ENCODE measurements at places on chromosomes 6 and 20. TPM values are rescaled to one million over a fixed set of nuclear protein-coding genes. Genes with fewer than 3 reads are reported as not detected.

GRCh38 chr6:128455959-128456358 is 64.4 kb downstream of the PTPRK start:
- DNase-seq, result no peak

DNA sequence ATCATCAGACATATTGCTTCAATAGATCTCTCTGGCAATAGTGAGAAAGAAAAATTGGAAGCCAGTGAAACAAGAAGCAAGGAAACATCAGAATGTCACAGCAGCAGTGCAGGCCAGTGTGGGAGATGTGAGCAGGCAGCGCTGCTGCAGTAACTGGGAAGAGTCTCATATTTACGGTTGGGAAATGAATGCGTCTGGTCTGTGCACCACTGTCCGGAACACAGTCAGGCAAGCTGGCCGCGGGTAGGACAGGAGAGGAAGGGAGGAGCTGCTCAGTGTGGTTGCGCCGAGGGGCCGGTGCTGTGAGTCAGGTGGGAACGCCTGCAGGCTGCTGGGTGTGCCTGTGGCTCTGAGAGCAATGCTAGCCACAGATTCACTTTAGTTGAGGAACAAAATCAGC is 6.4 kb upstream of the PSMG4 start:
- DNase-seq, result peak; percentile 48

DNA sequence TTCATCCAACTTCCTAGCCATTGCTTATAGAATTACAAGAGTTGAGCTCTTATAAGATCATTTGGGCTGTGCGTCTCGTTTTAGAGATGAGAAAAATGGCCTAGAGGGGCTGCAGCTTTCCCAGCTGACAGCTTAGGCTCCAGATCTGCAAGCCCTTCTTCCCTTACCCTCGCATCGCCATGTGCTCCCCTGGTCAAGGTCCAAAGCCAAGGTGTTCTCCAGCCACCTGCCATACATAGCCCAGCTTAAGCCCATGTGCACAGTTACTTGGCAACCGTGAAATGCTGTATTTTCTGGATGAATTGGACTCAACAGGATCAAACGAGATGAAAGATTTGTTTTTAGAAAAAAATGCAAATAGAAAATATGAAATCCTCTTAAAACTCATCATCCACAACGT is 7.9 kb downstream of the MAP3K4 start:
- DNase-seq, result no peak

- no peak for DNase-seq
Measured at GRCh38 chr6:31272836-31273626, 1.1 kb upstream of the HLA-C start.

DNA sequence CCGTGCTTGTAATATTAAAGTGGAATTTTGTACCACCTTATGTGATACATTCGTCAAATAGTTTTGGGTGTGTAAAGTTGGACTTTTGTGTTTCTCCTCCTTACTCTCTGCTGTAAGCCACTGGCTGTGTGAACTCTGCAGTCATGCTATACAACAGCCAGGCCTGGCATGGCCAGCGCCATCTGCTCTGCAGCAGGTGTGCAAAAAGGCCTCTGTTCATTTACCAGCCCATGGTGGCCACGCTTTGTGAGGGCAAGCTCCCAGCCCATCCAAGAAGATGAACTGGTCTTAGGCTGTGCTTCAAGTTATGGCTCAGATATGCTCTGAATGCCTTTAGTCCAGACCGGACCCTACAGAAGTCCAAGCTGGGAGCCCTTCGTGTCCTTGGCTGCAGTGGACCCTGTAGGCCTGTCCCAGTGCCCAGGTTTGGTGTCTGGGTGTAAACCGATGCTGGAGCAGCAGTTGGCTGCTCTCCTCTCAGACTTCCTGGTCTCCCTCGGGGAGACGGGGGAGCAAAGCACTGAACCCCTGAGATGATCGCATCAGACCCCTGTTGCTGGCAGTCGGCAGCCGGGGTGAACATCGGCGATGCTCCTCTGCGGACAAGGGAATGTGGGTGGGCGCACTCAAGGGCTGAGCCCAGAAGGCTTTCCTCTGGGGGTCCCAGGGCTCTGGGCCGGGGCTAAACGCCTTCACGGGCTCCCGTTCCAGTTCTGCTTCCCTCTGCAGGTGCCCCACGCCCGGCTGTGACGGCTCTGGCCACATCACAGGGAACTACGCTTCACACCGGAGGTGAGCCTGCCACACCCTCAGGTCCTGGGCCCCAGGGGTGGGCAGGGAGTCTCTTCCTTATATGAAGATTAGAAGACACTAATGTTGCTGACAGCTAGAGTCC is 28.6 kb upstream of the PCMTD2 start:
- DNase-seq, result no peak

GRCh38 chr6:24673625-24674024 is 6.7 kb downstream of the ACOT13 start:
- no peak for DNase-seq

DNA sequence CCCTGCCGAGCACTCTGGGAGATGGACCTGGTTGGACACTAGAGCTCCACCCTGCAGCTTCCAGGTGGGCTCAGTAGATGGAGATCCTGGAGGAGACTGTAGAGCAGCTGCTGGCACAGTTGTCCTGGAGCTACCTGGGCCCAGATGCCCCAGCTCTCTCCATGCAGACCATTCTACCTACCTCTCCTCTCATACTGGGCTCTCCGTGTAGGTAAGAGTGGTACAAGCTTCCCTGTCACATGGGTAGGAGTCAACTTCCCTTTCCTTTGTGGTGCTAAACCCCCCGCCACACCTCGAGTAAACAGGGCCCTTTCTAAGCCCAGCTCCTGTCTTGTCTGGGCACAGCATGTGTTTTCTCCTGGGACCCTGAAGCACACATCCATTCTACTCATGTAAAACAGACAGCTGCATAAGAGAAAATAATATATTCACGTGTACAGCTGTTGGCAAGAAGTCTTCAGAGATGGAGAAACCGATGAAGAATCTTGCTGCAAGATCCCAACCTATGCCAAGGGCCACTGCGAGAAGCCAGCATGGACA is 108.1 kb upstream of the DUSP22 start:
- DNase-seq, result no peak

- DNase-seq, result no peak
Measured at GRCh38 chr6:44082872-44083321, 44.4 kb downstream of the MRPL14 start.

DNA sequence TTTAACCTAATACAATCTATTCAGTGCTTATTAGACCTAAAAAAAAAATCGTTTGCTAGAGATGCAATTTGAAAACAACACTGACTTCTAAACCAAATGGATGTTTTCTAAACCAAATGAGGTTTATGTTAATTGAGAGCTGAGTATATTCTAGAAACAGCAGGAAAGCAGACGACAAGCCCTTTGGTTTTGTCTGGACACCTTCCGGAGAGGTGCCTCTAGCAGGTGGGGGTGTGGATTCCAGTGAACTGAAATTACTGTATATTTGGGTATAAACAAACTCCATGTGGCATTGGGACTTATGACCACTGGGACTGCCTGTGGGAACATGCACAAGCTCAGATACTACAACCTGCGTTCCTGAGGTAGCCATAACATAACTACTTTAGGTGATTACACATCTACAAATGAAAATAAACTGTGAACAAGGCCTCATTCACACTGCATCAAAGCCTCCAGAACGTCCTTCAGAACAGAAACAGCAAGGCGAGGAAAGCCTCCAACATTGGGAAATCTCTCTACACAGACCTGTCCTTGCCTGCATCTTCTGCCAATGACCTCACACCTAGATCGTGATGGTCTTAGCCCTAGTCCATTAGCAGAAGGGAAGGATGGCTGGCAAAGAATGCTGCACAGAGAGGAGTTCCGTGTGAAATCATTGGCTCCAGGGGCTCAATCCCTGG is 206.8 kb upstream of the FOXQ1 start:
- DNase-seq, result no peak

POU5F1 gene
- 0.68 TPM for total RNA-seq

SLC22A3 gene
- under 0.01 TPM for total RNA-seq

SCRT2 gene
- not detected for total RNA-seq

ULBP1 gene
- 0.23 TPM for total RNA-seq

CHRNA4 gene
- not detected for total RNA-seq

PAK5 gene
- total RNA-seq, result not detected

LTV1 gene
- total RNA-seq, result 17.0 TPM

CCN6 gene
- total RNA-seq, result not detected
